ENCODE measurements at places on chromosomes 12 and 14. TPM values are rescaled to one million over a fixed set of nuclear protein-coding genes. Genes with fewer than 3 reads are reported as not detected.

The DAAM1 gene
- total RNA-seq = 232 TPM

The APOF gene
- total RNA-seq = not detected

The TSHR gene
- 0.41 TPM for total RNA-seq

The C12orf56 gene
- 0.41 TPM for total RNA-seq

The PRB2 gene
- total RNA-seq = not detected

The GSG1 gene
- 0.41 TPM for total RNA-seq

The VPS33A gene
- total RNA-seq = 28.9 TPM

The RGS6 gene
- total RNA-seq = 4.9 TPM

The PLEKHD1 gene
- total RNA-seq = 0.41 TPM

The DTX3 gene
- total RNA-seq = 51.4 TPM

The LRP1-AS gene
- total RNA-seq = not detected

The CDC42BPB gene
- 64.0 TPM for total RNA-seq

The SLC5A8 gene
- 3.3 TPM for total RNA-seq

The TPI1 gene
- total RNA-seq = 293 TPM

The FIGNL2 gene
- 0.82 TPM for total RNA-seq

The MUCL1 gene
- total RNA-seq = not detected

The LTBR gene
- total RNA-seq = 2.4 TPM

The NTN4 gene
- total RNA-seq = 60.3 TPM

The TCL1B gene
- not detected for total RNA-seq

The COL2A1 gene
- total RNA-seq = 0.82 TPM

The CCND2 gene
- 161 TPM for total RNA-seq

The FAM90A1 gene
- 0.41 TPM for total RNA-seq

The TSPAN11 gene
- total RNA-seq = 2.9 TPM

The AQP5 gene
- total RNA-seq = 1.2 TPM

The ANP32D gene
- not detected for total RNA-seq

The EPYC gene
- total RNA-seq = not detected

The OTX2 gene
- 0.41 TPM for total RNA-seq

All from frontal cortex (tissue), 4 donors.